ENCODE measurements at places on chromosomes 12 and 14. TPM values are rescaled to one million over a fixed set of nuclear protein-coding genes. Genes with fewer than 3 reads are reported as not detected.

The ACSS3 gene
- 22.7 TPM for total RNA-seq

The RFX4 gene
- not detected for total RNA-seq

The MYL2 gene
- not detected for total RNA-seq

- DNase-seq, result no peak
These were observed 357 bp downstream of the HOMEZ start for GRCh38 chr14:23285530-23286019.

DNA sequence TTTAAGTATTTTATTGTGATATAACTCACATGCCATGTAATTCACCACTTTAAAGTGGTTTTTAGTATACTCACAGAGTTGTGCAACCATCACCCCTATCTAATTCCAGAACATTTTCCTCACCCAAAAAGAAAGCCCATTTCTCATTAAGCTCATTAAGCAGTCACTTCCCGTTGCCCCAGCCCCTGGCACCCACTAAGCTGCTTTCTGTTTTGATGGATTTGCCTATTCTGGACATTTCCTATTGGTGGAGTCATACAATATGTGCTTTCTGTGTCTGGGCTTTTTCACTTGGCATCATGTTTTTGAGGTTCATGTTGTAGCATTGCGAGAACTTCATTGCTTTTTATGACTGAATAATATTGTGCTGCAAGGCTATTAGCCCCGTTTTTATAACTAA, 66.0 kb downstream of the ARL6IP4 start:
- DNase-seq, result no peak

Measured in H1 (cell line).